ENCODE measurements at places on chromosomes 4 and X. TPM values are rescaled to one million over a fixed set of nuclear protein-coding genes. Genes with fewer than 3 reads are reported as not detected.

FAM133A gene
- not detected for total RNA-seq

HPGD gene
- total RNA-seq: 1.2 TPM

RTL9 gene
- total RNA-seq: not detected

ITGB1BP2 gene
- 1.4 TPM for total RNA-seq

APELA gene
- not detected for total RNA-seq

CT45A2 gene
- not detected for total RNA-seq

DNA sequence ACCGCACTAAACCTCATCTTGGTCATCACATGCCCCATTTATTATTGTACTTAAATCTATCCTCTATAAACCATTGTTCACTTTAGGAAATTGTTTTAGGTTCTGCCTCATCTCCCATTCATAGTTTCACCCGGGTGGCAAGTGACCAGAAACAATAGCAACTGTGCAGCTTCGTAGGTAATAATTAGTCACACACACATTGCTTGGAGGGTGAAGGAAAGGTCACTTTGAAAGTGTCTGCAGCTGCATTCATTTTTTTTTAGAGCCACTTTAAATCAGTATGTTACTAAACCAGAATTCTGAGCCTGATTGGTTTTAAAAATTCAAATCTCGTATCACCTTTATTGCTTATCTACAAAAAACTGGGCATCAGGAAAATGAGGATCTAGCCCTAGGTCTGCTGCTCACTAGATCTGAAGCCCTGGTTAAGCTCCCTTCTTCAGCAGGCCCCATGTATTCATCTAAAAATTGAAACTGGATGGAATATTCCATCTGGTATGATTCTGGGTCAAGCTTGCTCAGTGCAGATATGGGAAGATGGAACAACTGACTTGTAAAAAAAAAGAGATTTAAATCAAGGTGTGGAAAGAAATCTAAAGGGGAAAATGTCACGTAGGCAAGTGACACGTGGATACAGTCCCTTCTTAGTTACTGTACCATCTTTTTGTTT is 62.4 kb downstream of the LIMCH1 start:
- DNase-seq: no peak

DNA sequence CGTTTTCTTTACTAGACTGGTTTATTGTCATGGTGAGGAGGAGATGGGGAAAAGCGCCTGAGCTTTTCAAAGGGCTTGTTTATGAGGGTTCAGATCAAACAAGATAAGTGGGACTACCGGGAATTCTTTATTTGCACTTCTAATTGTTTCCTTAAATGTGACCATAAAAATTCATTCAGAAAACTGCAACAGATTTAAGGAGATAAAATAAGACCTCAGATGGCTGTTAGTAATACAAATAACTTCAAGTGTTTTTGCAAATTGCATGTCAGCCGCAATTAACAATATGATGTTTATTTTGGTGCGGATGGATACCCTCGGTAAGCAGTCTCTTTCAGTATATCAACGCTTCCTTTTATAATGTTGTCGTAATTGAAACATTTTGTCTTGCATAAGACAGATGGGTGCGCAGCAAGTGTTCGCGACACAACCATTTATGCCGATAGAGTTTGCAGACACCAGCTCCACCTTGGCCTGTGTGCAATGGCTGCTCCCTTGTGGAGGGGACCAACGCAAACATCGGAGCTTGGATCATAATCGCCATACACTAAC is 151.0 kb downstream of the C4orf33 start:
- no peak for DNase-seq

DNA sequence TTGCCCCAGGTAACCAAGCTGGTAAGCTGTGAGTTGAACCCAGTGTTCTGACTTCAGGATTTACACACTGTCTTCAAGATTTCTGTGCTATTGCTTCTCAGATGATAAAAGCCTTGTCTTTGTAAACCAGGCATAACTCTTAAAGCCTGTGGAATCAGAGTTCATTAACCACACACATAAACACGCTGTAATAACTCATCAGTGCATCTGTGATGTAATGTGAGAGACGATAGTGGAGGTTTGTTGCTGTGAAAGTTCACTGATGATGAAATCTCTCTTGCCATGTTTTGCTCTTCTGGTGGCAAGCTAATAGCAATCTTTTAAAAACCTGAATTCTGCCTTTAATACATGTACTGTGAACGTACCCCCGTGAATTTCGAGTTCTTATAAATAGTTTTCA is 41.5 kb downstream of the CLCN4 start:
- no peak for DNase-seq

- DNase-seq: no peak
Measured at GRCh38 chr4:36979533-36979932, 265.0 kb upstream of the NWD2 start.

- no peak for DNase-seq
Measured at GRCh38 chr4:22463179-22463578, 52.7 kb downstream of the ADGRA3 start.

DNA sequence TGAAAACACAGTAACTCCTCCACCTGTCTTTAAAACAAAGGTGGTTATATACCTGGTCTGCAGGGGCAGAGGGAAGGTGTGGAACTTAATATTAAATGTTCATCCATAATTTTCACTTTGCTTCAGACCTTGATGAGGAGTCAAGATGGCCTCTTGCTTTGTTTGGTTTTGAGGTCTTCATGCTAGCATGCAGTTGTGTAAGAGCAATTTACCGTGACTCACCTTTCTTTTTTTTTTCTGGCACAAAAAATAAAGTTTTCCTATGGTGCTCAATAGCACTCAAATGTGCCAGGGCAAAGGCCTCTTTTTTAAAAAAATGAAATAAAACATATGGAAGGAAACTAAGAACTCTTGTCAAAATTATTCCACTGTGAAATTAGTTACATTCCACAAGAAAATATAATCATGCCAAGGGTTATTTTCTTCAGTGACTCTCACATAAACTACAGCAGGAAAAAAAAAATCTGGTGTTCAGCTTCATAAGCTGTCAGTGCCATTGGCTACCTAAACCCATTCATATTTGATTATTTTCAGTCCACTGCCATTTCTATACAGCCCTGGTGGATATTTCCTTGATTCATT is 128.2 kb downstream of the SLC7A11 start:
- DNase-seq: no peak

DNA sequence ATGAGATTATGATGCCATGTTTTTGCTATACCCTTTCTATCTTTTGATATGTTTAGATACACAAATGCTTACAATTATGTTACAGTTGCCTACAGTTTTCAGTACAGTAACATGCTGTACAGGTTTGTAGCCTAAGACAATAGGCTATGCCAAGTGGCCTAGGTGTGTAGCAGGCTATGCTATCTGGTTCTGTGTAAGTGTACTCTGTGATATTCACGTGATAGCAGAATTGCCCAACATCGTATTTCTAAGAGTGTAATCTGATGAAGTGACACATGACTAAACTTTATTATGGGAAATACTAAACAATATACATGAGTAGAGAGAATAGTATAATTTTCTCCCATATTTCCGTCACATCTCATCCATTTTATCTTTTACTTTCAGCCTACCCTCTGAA is 97.0 kb downstream of the CLDN22 start:
- DNase-seq: no peak

DNA sequence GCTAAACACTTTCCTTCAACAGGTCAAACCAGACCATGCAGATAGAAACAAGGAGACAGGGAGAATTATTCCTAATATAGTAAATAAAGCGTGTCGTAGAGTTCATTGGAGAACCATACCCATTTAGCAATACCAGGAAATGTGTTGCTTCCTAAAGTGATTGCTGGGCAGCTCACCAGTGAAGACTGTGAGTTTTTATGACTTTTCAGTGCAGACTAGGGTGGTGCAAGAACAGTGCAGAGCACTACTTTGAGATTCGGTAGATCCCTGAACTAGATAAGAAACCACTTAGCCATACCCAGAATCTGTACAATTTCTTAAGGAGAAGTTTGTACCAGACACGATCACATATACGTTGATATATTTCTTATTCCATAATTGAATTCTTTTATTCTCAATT is 87.4 kb downstream of the EMCN start:
- DNase-seq: no peak

GRCh38 chrX:16711219-16711811 is 1.2 kb downstream of the CTPS2 start:
- no peak for DNase-seq

Data from Panc1 (cell line).